ENCODE measurements at places on chromosomes 11 and 22.

DNA sequence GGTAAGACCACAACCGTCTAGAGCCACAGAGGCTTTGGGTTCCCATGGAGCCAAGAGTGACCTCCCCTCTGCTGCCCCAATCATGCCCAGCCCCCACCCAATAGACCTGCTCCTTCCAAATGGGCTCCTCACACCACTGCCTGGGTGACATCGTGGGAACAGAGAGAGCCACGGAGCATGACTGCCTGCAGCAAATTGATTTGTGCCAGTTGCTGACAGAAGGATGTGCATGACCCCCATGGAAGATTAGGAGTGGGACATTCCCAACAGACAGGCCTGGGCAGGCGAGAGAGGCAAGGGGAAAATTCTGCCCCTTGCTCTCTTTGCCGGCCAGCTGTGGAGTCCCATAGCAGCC, 88.5 kb downstream of the TENM4 start:
- DNase-seq: peak; percentile 38

GRCh38 chr11:32864555-32864954, 28.1 kb upstream of the QSER1 start:
- no peak for DNase-seq

- peak; percentile 35 for DNase-seq
These were observed 9.7 kb upstream of the RCN1 start for GRCh38 chr11:32081129-32081641.

- DNase-seq: no peak
These were observed 28.2 kb downstream of the HSD17B12 start for GRCh38 chr11:43708776-43709175.

All from renal cortical epithelial cell (primary cell).